Fibroblast of skin of right quadriceps (primary cell): ENCODE measurements at places on chromosomes 1 and 21.
A peak's percentile ranks its signal among the peaks of the same experiment; 100 is the strongest.

DNA sequence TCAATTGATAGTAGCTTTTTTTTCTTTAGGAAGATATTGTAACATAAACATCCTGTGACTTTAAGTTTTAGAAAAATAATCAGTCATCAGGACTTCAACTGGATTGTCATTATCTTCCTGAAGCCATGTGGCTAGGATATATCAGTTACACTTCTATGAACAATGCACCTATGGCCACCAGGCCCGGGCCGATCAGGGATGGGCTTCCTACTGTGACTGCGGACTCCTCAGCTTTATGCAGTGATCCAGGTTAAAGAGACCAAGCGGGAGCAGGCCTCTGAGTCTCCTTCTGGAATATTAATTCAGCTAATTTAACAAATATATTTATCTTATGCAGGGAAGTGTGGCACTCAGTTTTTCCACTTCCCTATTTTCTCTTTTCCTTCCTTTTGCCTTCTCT, 200.6 kb downstream of the ADGRL2 start:
- DNase-seq: no peak

DNA sequence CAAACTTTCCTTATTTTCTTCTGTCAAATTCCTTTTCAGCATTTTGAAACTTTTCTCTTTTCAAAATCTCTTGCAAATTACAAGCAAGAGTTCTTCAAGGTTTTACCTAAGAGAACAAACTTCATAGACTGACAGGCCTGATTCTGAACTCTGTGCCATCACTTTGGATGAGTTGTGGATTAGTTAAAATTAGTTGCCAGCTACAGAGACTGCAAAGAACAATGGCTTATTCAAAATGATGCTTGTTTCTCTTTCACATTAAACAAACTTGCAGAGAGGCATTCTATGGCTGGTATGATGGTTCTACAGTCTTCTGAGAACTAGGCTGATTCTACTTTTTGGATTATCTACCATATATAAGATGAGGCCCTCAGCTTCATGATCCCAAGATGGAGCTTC, 3.8 kb downstream of the LRRC8B start:
- no peak for DNase-seq

DNA sequence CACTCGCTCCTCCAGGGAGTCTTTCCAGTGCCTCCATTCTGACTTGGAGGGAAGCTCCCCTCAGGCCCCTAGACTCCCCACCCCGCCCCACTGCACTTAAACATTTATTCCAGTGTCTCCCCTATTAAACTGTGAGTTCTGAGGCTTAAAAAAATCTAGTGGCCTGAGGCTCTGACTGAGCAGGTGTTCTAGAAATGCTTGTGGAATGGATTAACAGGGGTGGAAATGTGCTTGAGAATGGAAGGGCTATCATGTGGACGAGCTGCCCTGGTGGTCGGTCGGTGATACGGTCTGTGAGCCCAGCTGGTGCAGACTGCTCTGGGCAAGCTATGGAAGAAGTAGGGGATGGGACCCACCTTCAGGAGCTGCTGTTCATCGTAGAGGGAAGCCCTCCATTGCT, 130.2 kb downstream of the PEX14 start:
- no peak for DNase-seq

- DNase-seq: no peak
Observed at GRCh38 chr1:178023181-178023618, 53.3 kb upstream of the SEC16B start.

DNA sequence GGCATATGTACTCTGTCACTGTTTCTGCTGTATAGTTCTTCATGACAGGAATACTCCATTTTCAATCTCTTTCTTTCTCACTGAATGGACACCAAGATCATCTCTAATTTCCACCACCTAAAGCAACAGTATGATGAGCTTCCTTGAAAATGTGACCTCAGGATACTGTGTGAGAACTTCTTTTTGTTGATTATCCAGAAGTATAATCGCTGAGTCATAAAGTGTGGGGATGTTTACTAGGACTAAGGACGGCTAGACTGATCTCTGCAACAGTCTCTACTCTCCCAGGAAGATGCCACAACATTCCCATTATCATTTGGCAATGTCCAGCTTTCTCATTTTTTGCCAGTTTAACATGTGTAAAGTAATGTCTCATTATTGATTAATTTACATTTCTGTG, 70.3 kb downstream of the TNFSF18 start:
- DNase-seq: no peak

- no peak for DNase-seq
Observed at GRCh38 chr1:223738465-223739365, 26.4 kb downstream of the CAPN2 start.

GRCh38 chr1:112508278-112509004, at the start of gene WNT2B:
Gene WNT2B (plus strand): TSS chr1:112508965. CDS start chr1:112509263, 298 bp downstream.
- no peak for DNase-seq

GRCh38 chr1:29756901-29757725, 520.8 kb downstream of the PTPRU start:
- no peak for DNase-seq

- no peak for DNase-seq
Observed at GRCh38 chr21:29454179-29454578, 155.5 kb downstream of the BACH1 start.

- no peak for DNase-seq
Observed at GRCh38 chr1:230174471-230175162, 107.6 kb downstream of the GALNT2 start.

- no peak for DNase-seq
Observed at GRCh38 chr1:167542109-167543032, 11.2 kb downstream of the CREG1 start.

DNA sequence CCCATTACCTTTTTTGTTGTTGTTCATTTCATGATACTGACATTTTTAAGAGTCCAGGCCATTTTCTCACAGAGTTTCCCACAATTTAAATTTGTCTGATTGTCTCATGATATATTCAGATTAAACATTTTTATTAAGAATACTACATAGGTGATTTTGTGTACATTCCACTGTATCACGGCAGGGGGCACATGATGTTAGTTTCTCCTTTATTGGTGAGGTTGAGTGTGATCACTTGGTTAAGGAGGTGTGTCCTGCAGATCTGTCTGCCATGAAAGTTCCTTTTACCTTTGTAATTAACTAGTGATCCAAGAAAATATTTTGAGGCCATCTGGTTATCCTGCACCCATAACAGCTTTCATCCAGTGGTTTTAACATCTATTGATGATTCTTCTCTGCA, 11.8 kb downstream of the RTCA start:
- DNase-seq: no peak

- DNase-seq: peak; percentile 39
Observed at GRCh38 chr1:205633421-205633976, 1.7 kb upstream of the ELK4 start.

- DNase-seq: no peak
Observed at GRCh38 chr1:17632106-17632505, 92.6 kb downstream of the ARHGEF10L start.

DNA sequence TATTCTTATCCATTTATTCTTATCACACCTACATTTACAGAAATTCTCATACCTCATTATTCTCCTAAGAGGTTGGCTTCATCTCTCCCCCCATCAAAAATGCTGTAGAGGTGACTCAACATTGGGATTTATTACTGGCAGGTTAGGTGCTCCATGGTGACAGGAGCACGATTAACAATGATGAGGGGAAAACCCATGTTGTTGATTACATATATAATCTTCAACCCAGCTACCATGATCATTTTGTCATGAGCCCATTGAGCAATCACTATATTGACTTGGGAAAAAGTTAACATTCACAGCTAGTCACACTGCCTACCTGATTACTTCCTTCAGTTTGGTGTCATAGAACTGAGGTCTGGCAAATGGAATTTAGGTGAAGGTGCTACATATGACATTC, 712.1 kb upstream of the CHRM3 start:
- DNase-seq: no peak

DNA sequence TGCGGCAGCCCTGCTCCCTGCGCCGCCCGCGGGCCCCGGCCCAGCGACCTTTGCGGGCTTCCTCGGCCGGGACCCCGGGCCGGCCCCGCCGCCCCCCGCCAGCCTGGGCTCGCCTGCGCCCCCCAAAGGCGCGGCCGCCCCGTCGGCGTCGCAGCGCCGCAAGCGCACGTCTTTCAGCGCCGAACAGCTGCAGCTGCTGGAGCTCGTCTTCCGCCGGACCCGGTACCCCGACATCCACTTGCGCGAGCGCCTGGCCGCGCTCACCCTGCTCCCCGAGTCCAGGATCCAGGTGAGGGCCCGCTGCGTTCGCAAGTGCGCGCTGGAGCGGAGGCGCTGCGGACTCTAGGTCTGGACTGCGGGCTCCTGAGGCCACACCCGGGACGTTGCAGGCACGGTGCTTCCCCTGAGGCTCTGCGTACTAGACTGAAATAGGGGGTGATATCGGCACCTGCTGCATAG, 351 bp downstream of the MIXL1 start:
- DNase-seq: no peak

DNA sequence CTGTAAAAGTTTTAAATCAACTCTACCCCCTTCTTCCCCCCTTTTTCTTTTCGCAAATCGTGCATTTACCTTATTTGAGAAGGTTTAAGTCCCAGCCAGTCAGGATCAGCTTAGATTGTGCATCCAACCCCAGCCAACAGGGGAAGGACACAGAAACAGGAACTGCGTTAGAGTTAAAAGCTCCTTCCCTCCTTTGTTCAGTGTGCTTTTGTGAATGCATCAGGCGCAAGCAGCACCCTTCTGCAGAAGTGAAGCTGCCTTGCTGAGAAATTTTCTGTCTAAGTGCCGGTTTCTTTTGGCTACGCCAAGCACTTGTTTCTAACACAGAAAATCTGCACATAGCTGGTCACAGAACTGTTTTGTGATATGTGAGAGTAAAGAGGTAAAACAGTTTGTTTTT, 56.2 kb upstream of the PRRC2C start:
- no peak for DNase-seq

DNA sequence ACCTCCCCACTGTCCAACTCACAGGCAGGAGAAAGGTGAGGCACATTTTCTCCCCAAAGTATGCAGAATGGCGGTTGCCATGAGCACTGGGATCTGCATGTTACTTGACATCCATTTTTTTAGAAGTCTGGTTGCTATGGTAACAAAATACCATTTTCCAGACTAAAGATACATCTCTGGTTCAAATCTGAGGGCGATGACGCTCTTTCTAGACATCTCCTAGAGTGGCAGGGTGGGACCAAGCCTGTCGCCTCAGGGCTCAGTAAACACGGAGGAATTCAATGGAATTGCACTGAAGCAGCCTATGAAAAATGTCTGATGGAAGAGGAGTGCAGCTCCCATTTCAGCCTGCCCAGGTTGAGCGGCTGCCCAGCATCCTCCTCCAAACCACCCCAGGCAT, 21.5 kb upstream of the FAM43B start:
- no peak for DNase-seq

DNA sequence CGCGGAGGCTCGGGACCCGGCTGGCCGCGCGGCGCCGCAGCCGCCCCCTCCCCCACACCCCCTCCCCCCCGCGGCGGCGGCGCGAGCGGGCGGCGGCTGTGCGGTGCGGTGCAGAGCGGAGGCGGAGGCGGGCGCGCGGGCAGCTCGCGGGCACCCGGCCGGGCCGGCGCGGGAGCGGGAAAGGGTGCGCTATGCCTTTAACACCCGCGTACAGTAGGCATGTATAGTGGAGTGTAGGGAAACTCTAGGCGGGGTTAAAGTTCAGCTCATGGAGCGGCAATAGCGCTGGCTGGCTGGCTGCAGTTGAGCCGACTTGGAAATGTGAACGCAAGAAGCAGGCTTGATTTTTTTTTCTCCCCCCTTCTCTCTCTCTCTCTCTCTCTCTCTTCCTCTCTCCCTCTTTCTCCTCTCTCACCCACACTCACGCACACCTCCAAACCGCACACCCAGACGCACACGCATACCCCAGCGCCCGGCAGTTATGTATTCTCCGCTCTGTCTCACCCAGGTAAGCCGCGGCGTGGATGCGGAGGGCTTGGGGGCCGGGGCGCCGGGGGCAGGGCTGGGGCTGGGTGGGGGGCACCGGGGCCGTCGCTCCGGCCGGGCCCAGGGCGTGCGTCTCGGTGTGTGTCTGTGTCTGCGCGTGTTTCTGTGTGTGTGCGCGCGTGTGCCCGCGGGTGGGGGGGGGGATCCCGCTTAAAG, at the start of gene NFIA:
NFIA (plus strand) TSS at position 251 of the 702 bp plus-strand sequence.
- peak; percentile 52 for DNase-seq
